ENCODE measurements at places on chromosomes 7 and 10.

- DNase-seq = no peak
Measured at GRCh38 chr7:39133088-39133487, 155.4 kb downstream of the POU6F2 start.

- DNase-seq = no peak
Measured at GRCh38 chr10:120286280-120286679, 170.7 kb upstream of the PLPP4 start.

- DNase-seq = no peak
Measured at GRCh38 chr7:1526271-1526754, 4.2 kb upstream of the MAFK start.

GRCh38 chr7:7329326-7329725 lies 147.0 kb downstream of the C1GALT1 start:
- no peak for DNase-seq

DNA sequence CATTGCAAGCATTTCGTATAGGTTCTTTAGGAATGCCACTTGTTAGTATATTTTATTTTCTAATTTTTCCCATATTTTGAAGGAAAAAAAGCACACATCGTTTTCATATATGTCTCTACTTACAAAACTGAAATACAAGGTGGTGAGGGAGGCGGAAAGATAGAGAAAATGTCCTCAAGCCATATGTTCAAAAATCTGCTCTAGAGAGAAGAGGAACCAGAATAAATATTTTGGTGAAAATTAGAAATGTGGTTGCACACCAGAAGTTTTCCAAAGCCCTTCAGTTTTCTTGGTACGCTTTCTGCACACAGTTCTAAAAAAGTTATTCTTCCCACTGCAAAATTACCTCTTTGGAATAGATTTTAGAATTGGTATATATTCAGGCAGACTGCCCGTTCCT lies 107.4 kb upstream of the RHOBTB1 start:
- DNase-seq = no peak
